A549 treated with CORT108297 at 1 μM for 4 hours (cell line): ENCODE measurements at places on chromosomes 1 and 21. TPM values are rescaled to one million over a fixed set of nuclear protein-coding genes. Genes with fewer than 3 reads are reported as not detected.

Gene IGSF3
- 17.1 to 24.2 TPM (median 20.8 TPM) in 5 replicates for total RNA-seq

Gene NBPF6
- 0.08 TPM in 1 of 5 replicates, not detected in the others for total RNA-seq

Gene IQCC
- total RNA-seq = 1.4 to 2.4 TPM (median 1.9 TPM) in 5 replicates

Gene KIF17
- total RNA-seq = 1.1 to 1.6 TPM (median 1.5 TPM) in 5 replicates

Gene SPRR2A
- total RNA-seq = not detected in 5 replicates

Gene SMG7
- 32.8 to 40.1 TPM (median 38.2 TPM) in 5 replicates for total RNA-seq

Gene SPATA46
- total RNA-seq = not detected in 5 replicates

Gene ANKRD65
- total RNA-seq = 0.04 to 0.07 TPM (median 0.06 TPM) in 4 of 5 replicates, not detected in the other

Gene TRIM62
- total RNA-seq = 1.5 to 2.6 TPM (median 2.3 TPM) in 5 replicates

Gene CHIA
- not detected in 5 replicates for total RNA-seq

Gene CADM3
- total RNA-seq = 0.03 to 0.24 TPM (median 0.12 TPM) in 5 replicates

Gene RNF186
- total RNA-seq = not detected in 5 replicates

Gene OLFM3
- not detected in 5 replicates for total RNA-seq

Gene HSD11B1
- 0.12 to 0.14 TPM in 2 of 5 replicates, not detected in the others for total RNA-seq

Gene GREM2
- 0.13 to 0.31 TPM (median 0.21 TPM) in 5 replicates for total RNA-seq

Gene L1TD1
- not detected in 5 replicates for total RNA-seq

Gene ADGRB2
- 4.7 to 8.4 TPM (median 6.6 TPM) in 5 replicates for total RNA-seq

Gene C8B
- total RNA-seq = not detected in 5 replicates

Gene CR1L
- 0.16 TPM in 1 of 5 replicates, not detected in the others for total RNA-seq

Gene PTGFR
- not detected in 5 replicates for total RNA-seq

Gene HPDL
- total RNA-seq = 3.1 to 5.3 TPM (median 4.7 TPM) in 5 replicates

Gene ICOSLG
- total RNA-seq = 2.1 to 3.3 TPM (median 3.1 TPM) in 5 replicates

Gene PATJ
- total RNA-seq = 3.3 to 6.1 TPM (median 3.9 TPM) in 5 replicates

Gene ERRFI1
- total RNA-seq = 87.0 to 129 TPM (median 117 TPM) in 5 replicates

Gene FASLG
- not detected in 5 replicates for total RNA-seq

Gene FOXO6
- total RNA-seq = 0.43 to 0.71 TPM (median 0.62 TPM) in 5 replicates

Gene EIF2D
- 32.0 to 35.2 TPM (median 33.9 TPM) in 5 replicates for total RNA-seq

Gene RAB3GAP2
- total RNA-seq = 10.8 to 14.4 TPM (median 13.6 TPM) in 5 replicates

Gene IL19
- not detected in 5 replicates for total RNA-seq

Gene TMEM35B
- total RNA-seq = 16.3 to 19.7 TPM (median 17.8 TPM) in 5 replicates

Gene STUM
- not detected in 5 replicates for total RNA-seq

Gene FCRL3
- 0.23 TPM in 1 of 5 replicates, not detected in the others for total RNA-seq
